ENCODE measurements at places on chromosomes 7 and 10.

GRCh38 chr7:39709768-39710311 is 86.5 kb downstream of the RALA start:
- DNase-seq: no peak

DNA sequence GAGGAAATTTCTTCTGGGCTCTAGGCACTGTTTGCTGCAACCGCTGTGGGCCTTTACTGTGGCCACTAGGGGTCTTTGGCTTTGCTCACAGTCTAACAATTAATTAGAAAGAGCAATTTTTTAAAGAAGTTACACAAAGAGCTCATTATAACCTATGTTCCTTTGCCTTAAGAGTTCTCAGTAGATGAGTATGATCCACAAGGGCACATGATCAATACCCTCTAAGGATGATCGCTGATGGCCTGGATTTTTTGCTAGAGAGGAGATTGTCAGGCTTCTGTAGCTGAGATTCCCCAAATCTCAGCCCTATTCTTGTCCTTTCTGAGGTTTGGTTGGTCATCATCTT is 80.8 kb upstream of the RHOBTB1 start:
- no peak for DNase-seq

DNA sequence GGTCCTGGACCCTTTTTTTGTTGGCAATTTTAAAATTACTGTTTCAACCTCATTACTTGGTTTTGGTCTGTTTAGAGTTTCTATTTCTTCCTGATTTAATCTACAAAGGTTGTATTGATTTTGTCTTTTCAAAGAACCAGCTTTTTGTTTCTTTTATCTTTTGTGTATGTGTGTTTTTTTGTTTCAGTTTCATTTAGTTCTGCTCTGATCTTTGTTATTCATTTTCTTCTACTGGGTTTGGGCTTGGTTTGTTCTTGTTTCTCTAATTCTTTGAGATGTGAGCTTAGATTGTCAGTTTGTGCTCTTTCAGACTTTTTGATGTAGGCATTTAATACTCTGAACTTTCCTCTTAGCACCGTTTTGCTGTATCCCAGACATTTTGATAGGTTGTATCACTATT is 8.5 kb upstream of the MRPS33 start:
- DNase-seq: no peak

DNA sequence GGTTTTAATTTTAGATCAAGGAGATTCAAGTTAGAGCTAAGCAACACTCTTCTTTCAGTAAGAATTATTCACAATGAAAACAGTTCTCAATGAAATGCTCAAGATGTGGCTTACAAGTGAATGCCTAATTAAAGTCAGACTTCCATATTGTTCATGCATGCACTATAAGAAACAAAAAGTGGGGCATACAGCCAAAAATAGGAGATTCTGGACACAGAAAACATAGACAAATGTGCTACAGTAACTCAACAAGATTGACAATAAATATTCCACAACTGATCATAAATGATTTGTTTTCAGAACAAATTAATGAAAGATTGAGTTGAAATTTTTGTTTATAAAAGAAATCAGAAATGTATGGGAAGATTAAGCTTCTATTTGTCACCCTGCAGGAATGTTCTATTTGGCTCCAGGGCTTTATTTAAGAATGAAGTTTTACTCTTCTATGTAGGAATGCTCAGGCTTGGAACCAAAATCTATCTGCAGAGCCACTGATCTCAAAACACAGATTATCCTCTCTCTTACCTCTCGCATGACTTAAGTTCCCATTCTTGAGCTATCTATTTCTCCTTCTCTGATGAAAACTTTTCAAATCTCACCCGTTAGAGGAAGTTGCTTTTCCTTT is 89.0 kb upstream of the PIP4K2A start:
- DNase-seq: no peak
